Foreskin melanocyte (primary cell): ENCODE measurements at places on chromosomes 7 and 10.

- DNase-seq = peak; percentile 49
Observed at GRCh38 chr10:48363617-48364355, 57.3 kb downstream of the MAPK8 start.

DNA sequence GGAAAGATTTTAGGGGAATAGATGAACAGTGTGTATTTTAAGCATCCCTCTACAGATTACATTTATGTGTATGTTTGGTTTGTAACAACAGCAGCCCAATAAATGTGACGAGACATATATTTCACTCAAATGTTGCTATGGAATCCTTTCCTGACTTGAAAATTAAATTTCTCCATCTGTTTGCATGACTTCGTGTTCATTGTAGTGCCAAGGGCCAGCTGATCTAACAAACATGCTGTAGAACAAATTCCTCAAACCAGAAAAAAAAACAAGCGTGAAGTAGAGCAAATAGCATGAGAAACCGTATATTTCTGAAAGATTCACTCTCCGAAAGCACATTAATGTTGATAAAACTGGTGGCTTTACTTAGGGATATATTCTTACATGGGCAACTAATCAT is 87.8 kb downstream of the NRCAM start:
- DNase-seq = no peak

GRCh38 chr7:44882899-44883298 is 2.4 kb downstream of the PURB start:
- no peak for DNase-seq

DNA sequence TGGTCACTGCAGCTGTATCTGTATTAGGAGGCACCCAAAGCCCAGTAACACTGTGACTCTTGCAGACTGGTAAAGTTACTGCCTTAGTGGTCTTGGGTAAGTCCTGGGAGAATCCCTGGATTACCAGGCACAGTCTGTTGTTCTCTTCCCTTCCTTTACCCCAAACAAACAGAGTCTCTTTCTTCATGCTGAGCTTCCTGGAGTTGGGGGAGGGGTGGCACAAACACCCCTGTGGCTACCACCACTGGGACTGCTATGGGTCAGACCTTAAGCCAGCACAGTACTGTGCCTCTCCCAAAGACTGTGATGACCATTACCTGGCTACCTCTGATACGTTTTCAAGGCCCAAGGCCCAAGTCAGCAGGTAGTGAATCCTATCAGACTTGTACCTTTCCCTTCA is 59.9 kb upstream of the FAM3C start:
- DNase-seq = no peak

DNA sequence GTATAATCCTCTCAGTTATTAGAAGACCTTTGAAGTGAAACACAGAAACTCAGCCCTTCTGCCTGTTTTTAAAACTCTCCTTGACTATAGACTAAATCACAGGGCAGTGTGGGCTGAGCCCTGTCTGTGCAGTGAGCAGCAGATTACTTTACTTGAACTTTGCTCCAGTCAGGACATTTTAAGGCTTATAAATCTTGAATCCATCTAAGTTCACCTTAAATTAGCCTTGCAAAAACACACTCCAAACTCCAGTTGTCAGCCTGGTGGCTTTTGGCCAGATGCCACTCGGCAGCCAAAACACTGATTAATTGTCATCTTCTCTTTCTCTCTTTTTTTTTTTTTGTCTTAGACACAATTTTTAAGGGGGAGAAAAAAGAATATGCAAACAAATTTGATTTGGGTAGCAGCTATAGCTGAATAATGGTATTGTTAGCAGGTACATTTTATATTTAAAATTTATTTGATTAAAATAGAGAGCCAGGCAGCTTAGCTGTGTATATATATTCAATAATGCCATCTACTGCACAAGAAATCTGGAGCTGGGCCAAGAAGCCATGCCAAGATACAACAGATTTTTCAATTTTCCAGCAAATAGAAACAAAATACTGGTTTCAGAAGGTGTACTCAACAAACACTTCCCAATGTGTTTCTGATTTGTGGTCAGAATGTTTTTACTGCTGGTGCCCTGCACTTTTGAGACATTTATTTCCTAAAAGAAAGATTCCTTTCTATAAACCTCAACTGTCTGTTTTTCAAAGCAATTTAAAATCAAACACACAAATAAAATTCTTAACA is 247.7 kb downstream of the TFEC start:
- DNase-seq = no peak

DNA sequence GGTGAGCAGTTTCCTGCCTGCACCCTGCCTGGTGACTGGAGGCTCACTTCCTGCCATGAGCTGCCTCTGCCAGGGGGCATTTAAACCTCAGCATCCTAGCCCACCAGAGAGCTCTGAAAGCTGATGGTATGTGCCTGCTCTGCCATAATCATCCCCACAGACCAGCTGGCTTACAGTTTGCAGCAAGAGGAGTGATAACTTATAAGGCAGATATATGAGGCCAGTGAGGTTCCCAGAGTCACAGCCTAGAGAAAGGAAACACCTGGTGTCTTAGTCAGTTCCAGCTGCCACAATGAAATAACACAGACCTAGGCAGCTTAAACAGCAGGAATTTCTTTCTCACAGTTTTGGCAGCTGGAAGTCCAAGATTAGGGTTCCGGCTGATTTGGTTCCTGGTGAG is 232.0 kb downstream of the PAXIP1 start:
- DNase-seq = no peak

- no peak for DNase-seq
Observed at GRCh38 chr7:142709921-142710320, 39.4 kb upstream of the PRSS1 start.

GRCh38 chr10:131160219-131160875 is 151.2 kb downstream of the TCERG1L start:
- no peak for DNase-seq

- DNase-seq = no peak
Observed at GRCh38 chr10:33031815-33032653, 74.0 kb upstream of the ITGB1 start.

DNA sequence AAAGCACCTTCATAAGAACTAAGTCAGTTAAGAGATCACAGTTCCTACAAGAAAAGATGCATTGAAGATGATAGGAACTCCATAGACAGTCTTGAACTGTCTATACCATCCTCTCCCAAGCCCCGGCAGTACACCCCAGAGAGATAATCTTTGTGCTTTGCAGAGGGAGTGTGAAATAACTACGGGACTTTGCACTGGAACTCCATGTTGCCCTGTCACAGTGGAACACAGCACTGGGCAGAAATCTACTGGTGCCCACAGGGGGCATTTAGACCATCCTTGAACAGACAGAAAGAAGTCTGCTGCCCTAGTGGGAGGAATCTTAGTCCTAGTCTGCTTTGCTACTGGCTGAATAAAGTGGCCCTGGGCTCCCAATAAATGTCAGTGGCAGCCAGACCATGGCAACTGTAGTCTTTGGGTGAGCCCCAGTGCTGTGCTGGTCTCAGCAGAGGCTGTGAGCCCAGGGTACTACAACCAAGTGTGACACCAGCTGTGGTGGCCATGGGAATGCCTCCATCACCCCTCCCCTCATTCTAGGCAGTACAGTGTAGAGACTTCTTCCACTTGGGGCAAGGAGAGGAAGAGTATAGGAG is 107.7 kb upstream of the TMEM168 start:
- DNase-seq = no peak

DNA sequence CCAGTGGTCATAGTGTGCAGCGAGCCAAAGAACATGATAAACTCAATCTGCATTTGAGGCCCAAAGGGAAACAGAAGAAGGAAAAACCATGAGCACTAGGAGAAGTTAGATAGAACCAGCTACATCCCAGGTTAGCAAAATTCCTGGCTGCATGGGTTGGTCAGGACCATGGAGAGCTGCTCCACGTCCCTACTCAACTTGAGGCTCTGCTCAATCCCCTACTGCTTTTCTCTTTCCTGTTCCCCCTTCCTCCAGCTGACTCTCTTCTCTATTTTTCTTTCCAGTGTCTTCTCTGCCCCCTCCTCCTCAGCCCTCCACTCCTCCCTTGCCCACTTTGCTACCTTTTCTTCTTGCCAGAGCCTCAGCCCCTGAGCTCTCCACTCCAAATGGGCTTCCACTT is 21.9 kb upstream of the VSIR start:
- DNase-seq = no peak

DNA sequence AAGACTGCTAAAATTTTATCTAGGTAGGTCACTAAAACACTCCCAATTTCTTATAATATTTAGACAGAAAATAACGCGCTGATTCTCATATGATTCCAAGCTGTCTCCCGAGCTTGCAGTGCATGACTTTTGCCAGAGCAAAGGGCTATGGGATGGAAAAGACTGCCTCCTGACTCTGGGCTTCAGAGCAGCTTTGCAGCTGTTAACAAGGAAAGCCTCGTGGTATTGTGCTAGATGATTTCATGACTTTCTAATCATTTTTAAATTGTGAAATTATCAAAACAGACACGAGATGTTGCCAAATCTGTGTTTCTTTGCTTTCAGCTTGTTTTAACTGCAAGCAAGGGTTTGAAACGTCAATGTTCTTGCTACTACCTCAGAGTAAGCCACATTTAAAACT is 238.3 kb downstream of the AGMO start:
- DNase-seq = no peak

GRCh38 chr7:150313367-150313809 is 9.8 kb upstream of the LRRC61 start:
- no peak for DNase-seq

GRCh38 chr10:129775681-129776080 is 188.4 kb downstream of the EBF3 start:
- DNase-seq = no peak

DNA sequence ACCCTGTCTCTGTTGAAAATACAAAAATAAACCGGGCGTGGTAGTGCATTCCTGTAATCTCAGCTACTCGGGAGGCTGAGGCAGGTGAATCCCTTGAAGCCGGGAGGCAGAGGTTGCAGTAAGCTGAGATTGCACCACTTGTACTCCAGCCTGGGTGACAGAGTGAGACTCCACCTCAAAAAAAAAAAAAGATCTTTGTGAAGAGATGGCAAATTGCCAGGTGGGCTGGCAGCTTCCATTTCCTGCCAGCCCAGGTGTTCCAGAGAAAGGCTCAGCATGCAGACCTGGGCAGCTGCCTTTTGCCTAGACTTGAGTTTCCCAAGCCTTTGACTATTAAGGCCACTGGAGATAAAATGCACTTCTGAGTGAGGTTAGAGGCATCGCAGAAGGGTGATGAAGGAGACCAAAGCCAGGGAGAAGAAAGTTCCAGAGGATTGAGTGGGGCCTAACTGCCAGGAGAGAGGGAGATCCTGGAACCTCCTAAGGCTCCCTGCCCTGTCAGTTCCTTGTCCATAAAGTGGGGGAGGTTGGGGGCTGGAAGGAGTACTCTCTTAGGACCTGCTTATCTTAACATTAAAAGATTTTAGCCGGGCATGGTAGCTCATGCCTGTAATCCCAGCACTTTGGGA is 10.0 kb upstream of the DDIT4 start:
- DNase-seq = no peak

DNA sequence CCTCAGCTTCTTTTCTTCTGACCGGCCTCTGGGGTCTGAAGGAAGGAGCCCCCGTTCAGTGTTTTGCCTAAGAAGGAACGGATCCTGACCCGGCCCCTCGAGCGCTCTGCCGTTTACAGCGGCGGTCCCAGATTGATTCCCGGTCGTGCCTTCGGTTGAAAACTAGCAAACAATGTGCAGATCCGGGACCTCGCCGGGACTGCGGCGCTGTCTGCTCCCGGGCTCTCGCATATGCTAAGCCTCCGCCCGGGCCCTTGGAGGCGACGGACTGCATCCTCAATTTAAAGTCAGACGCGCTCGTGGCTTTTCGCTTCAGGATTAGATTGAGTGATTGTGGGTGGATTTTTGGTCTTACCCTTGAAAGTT is 559 bp downstream of the DBF4 start:
- peak; percentile 63 for DNase-seq

GRCh38 chr10:132349766-132350165 is 17.8 kb downstream of the LRRC27 start:
- DNase-seq = no peak

DNA sequence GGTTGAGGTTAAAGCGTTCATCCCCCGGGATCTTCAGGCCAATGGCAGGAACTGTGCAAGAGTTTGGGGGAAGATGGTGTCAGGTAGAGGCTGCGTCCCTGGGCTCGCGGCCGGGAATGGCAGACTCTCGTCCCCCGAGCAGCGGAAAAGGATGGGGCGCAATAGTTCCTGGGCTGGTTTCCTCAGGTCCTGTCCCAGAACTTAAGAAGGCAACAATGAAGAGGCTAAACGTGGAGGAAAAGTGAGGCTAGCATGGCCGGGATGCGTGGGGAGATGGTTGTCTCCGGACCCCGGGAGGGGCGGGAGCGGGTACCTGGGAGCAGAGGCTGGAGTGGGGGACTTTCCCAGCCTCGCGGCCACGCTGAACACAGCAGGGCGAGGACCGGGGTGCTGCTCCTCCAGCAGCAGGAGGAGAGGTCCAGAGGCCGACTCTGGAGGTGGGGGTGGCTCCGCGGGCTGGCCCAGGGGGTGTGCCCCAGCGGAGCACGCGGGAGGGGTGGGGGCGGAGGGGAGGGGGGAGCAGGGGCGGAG is 882 bp downstream of the IRF5 start:
- DNase-seq = no peak
